ENCODE measurements at places on chromosomes 6 and 20.

- DNase-seq = no peak
These were observed 127.9 kb downstream of the GRM4 start for GRCh38 chr6:34018026-34018425.

- DNase-seq = no peak
These were observed 19.7 kb downstream of the VAPB start for GRCh38 chr20:58408603-58409246.

DNA sequence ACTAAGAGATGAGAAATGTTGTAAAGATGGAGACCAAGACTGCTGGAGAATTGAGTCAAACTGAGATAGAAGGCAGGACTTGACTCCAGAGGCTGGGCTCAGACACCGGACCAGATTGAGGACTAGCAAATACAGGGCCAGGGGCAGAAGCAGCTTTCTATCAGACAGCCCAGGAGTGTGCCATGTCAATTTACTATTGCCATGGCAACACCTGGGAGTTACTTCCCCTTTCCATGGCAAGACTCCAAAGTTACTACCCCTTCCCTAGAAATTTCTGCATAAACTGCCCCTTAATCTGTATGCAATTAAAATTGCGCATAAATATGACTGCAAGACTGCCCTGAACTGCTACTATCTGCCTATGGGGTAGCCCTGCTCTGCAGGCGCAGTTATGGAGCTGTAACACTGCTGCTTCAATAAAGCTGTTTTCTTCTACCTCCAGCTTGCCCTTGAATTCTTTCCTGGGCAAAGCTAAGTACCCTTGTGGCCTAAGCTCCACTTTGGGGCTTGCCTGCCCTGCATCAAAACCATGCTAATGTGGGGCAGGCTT is 90.1 kb upstream of the EDN1 start:
- no peak for DNase-seq

- no peak for DNase-seq
These were observed 370.0 kb upstream of the SPTLC3 start for GRCh38 chr20:12638633-12639312.

DNA sequence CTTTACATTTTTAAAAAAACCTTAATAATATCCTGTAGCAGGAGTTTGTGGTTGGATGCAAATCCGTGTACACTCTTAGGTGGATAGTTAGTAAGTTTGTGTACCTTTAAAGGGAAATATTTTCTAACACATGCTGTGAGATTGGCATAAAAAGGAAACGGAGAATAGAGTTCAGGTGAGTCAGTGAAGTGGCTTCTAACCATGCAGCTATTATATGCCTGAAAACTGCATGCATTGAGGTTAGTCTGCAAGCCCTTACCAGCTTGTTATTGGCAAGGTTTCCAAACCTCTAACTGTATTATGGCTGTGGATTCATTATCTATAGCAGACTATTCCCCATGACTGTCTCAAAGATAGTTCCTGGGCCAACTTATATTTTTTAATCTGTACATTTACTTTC is 420.6 kb upstream of the MMS22L start:
- DNase-seq = no peak

DNA sequence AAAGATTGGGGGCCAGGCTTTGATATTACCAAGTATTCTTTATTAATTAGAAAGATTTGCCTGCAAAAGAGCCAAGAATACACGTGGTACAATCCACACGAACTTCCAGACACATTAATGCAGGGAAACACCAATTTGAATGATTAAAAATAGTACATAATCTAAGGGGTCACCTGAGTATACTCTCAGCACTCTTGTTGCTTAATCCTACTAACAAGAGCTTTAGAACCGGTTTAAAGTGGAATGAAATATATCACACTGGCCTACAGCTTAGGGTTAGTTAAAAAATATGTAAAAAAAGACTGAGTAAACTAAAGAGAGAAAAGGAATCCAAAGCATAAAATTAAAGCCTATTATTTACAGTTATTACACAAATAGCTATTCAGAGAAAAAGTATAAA is 49.0 kb downstream of the COL9A1 start:
- no peak for DNase-seq

- DNase-seq = peak; percentile 66
These were observed 344.2 kb downstream of the RFPL4B start for GRCh38 chr6:112691289-112691688.

- DNase-seq = no peak
These were observed 196.2 kb downstream of the BTBD9 start for GRCh38 chr6:38443352-38444144.

GRCh38 chr6:10778230-10778629 is 30.6 kb downstream of the TMEM14B start:
- DNase-seq = no peak

DNA sequence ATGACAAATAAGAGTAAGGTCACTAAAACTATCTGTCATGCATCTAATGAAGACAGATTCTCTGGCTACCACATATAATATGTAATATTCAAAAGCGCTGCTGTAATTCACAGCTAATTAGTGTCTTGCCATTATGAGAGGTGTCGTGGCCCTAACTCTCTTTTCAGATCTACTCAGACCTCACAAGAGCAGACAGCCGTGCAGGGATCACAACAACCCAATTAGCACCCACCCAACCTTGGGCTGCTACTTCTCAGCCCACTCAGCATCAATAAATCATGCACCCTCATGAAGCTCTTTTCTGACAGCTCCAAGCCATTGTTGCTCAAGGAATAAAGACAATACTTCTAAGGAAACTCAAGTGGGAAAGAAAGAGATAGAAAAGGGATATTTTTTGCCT is 61.5 kb downstream of the FRK start:
- no peak for DNase-seq

DNA sequence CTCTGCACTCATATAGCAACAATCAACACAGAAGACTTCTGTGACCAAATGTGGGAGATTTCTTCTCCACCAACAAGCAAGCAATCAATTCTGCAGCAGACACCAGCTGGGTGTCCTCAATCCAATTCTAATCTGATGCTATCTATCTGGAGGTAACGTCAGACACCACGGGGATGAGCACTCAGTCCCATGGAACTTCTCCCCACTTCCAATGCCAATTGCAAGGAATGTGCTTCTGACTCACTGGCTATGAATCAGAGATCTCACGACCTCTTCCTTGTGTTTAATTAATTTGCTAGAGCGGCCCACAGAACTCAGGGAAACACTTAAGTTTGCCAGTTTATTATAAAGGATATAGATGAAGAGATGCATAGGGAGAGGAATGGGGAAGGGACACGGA is 103.5 kb upstream of the SIRPG start:
- peak; percentile 87 for DNase-seq

GRCh38 chr20:13147071-13147963 is 73.8 kb upstream of the ISM1 start:
- DNase-seq = no peak

DNA sequence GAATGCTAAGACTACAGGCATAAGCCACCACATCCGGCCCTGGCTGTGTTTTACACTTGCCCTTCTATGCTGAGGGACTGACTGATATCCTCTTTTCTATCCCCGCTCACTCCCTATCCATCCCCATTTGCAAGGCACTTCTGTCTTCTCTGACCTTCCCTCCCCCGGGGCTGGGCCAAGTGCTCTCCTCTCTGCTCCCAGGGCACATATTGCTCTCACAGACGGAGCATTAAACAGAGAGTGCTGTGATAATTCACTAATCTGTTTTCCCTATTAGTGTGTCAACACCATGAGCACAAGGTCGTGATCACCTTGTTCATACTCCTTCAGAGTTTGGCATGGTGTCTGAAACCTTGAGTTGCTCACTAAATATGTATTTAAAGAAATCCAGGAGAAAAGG is 9.0 kb upstream of the SLC2A12 start:
- DNase-seq = no peak

GRCh38 chr6:90573624-90574023 is 13.2 kb downstream of the MAP3K7 start:
- no peak for DNase-seq

GRCh38 chr6:82989736-82990290 is 75.8 kb downstream of the UBE3D start:
- no peak for DNase-seq

GRCh38 chr20:1928154-1928553 is 32.9 kb downstream of the SIRPA start:
- no peak for DNase-seq

DNA sequence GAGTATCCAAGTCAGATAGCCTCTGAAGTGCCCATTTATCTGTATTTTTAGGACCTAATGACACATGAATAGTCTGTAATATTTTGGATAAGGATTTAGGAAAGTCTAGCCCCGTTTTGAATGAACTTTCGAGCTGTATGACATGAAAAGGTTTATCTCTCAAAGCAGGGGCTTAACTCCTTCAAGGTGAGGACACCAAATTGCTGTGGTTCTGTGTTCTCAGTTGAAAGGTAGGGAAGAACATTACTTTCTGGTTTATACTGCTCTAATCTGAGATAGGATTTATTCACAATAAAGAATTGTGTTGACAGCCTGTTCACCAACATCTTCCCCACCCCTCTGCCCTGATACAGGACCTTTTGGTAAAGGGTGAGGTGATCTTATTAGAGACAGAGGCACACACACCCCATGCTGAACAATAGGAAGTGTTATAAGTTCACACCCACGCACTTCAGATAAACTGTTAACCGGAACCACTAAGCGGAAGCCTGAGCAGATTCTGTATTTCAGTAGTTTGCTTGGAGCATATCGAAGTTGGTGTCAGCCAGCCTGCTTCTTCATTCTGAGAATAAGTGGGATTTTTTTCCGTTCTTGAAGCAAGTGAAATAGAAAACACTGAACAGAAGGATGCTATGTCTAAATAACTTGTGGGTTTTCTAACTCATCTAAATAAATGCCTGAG is 223.3 kb downstream of the TMEM242 start:
- no peak for DNase-seq

DNA sequence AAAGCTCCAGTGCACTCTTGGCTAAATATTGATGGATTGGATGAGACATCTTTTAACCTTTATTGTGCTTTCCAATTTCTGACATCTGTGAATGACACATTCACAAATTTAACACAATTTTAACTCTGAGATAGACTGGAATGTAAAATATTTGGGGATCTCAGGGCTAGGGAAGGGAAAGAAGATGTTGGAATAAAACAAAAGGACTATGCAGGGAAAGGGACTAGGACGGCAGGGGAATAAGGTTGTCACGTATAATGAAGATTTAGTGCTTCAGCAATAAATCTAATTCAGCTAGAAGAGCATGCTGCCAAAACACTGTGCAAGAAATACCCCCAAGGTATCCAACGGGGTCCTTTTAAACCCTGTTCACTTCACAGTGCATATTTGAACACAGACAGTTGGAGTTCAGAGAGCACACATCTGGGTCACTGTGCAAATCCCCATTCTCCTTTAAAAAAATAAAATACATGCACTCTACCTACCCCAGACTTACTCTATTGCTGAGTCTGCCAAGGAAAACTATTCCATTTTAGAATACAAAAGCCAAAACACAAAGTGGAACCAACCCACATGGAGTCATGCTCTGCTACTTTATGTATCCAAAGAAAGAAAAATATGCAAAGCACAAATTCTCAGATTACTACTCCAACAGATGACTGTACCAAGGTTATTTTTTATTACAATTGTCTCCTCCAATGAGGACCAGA is 151.0 kb upstream of the RSPO3 start:
- DNase-seq = no peak

DNA sequence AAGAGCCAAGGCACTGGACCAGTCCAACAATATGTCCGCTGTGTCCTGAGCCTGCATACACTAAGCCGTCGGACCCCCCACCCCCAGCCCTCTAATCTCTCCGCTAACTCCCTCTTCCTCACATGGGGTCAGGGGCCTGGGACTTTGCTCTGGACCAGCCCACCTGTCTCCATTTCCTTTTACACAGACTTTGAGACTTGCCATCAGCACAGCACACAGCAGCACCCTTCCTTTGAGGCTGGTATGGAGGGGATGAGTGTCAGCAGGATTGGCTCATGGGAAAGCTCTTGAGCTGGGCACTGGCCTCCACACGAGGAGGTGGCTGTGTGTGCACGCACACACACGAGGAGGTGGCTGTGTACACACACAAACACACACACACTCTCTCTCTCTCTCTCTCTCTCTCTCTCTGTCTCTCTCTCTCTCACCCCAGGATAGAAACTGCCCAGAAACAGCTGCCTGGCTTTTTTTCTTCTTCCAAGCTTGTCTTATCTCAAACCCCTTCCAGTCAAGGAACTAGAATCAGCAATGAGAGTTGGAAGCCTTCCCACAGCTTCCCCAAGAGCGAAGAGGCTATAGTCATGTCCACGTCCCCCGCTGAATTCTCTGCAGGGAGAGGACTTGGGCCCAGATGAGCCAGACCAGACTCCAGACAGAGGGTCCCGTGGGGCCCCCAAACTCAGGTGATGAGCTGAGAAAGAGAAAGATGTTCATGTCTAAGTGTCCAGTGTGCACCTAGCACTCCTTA is 18.6 kb downstream of the SLC9A8 start:
- no peak for DNase-seq

DNA sequence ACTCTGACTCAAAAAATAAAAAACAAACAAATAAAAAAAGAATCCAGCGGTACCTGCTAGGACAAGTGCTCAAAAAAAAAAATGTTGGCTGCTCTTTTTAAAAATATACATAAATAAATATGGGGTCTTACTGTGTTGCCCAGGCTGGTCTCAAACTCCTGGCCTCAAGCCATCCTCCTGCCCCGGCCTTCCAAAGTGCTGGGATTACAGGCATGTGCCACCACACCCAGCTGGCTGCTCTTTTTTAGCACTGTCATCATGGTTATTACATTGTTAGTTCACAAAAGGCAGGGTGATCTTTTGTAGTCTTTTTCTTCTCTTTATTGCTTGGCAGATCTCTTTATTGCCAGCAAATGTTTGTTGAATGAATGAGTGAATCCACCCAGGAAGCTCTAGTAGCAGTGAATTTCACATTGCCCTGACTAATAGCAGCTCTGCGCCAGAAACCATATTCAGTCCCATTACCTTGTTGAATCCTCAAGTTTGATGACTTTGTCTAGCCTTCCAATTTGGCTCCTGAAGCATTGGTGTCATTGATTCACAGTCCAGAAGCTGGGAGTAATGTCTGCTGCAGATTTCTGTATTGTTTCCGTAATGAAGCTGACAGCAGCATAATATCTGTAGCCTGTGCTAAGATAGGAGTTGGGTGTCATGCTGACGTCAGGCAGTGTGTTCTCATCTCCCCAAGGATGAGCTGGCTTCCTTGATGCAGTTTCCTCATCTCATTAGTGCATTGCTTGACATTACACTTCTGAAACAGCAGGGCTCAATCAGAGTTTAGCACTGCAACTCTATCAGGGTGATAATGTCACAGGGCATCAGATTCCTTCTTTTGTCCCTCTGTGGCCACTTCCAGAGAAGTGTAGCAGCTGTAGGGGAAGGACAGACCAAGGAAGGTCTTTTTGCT is 84.9 kb upstream of the TGM3 start:
- peak; percentile 59 for DNase-seq

GRCh38 chr6:39879535-39879934 is 54.7 kb downstream of the MOCS1 start:
- no peak for DNase-seq

Data from RWPE1 (cell line).